Parietal lobe (tissue), 2 donors: ENCODE measurements at places on chromosomes 16 and 17. TPM values are rescaled to one million over a fixed set of nuclear protein-coding genes. Genes with fewer than 3 reads are reported as not detected.

ARHGDIG gene
- total RNA-seq = 60.1 TPM

NPIPB9 gene
- total RNA-seq = 11.6 TPM

ITGAL gene
- total RNA-seq = 1.3 TPM

SDK2 gene
- total RNA-seq = 19.4 TPM

FOXO3B gene
- 33.2 TPM for total RNA-seq

TVP23A gene
- 31.9 TPM for total RNA-seq

SRCAP gene
- 47.3 TPM for total RNA-seq

TNFRSF17 gene
- total RNA-seq = 0.63 TPM

GPRC5C gene
- 5.6 TPM for total RNA-seq

SLC6A2 gene
- not detected for total RNA-seq

CCL3 gene
- total RNA-seq = 2.8 TPM

CAPNS2 gene
- not detected for total RNA-seq

BANP gene
- 49.5 TPM for total RNA-seq

KRTAP2-1 gene
- not detected for total RNA-seq

NLRP1 gene
- 73.6 TPM for total RNA-seq

PARD6A gene
- total RNA-seq = 7.8 TPM

RMI2 gene
- total RNA-seq = 4.1 TPM

POLR2A gene
- total RNA-seq = 106 TPM

SYT17 gene
- 16.9 TPM for total RNA-seq

KIF2B gene
- total RNA-seq = not detected

GRB2 gene
- total RNA-seq = 141 TPM

ZNF287 gene
- 32.6 TPM for total RNA-seq

SPNS2 gene
- total RNA-seq = 16.3 TPM

VTN gene
- 0.63 TPM for total RNA-seq

ABCC11 gene
- total RNA-seq = 0.31 TPM

FBXW10B gene
- total RNA-seq = 3.1 TPM

DRC3 gene
- total RNA-seq = 5.0 TPM

FA2H gene
- 0.31 TPM for total RNA-seq

ADAM11 gene
- total RNA-seq = 23.2 TPM

ABCC12 gene
- 1.3 TPM for total RNA-seq

KRT32 gene
- total RNA-seq = not detected

IL32 gene
- 1.6 TPM for total RNA-seq

HIGD1B gene
- total RNA-seq = 1.3 TPM

KRTAP1-1 gene
- not detected for total RNA-seq

PKD1 gene
- 272 TPM for total RNA-seq

RRAD gene
- total RNA-seq = 0.63 TPM

ZNF778 gene
- total RNA-seq = 37.6 TPM

CDRT15L2 gene
- not detected for total RNA-seq

GUCY2D gene
- total RNA-seq = not detected

FOXF1 gene
- 0.31 TPM for total RNA-seq

KIAA0513 gene
- 66.4 TPM for total RNA-seq

C1QL1 gene
- total RNA-seq = 2.2 TPM

KRT28 gene
- total RNA-seq = not detected

CD300LB gene
- not detected for total RNA-seq

SOST gene
- total RNA-seq = not detected

LITAF gene
- total RNA-seq = 13.8 TPM

PERCC1 gene
- total RNA-seq = not detected

UBALD2 gene
- total RNA-seq = 6.3 TPM

CASKIN2 gene
- 5.9 TPM for total RNA-seq

FKBP10 gene
- 12.5 TPM for total RNA-seq

PRR15L gene
- total RNA-seq = not detected

MYH13 gene
- not detected for total RNA-seq
